ENCODE measurements at places on chromosomes 3 and 15.

GRCh38 chr3:131944676-131945075 is 90.1 kb downstream of the CPNE4 start:
- no peak for DNase-seq

GRCh38 chr15:79680720-79681119 is 216.1 kb downstream of the MTHFS start:
- no peak for DNase-seq

GRCh38 chr3:66001626-66002025 is 37.1 kb downstream of the MAGI1 start:
- DNase-seq, result no peak

- DNase-seq, result no peak
Observed at GRCh38 chr15:89341316-89342005, 6.8 kb upstream of the POLG start.

- no peak for DNase-seq
Observed at GRCh38 chr3:73435055-73435454, 189.7 kb downstream of the PDZRN3 start.

GRCh38 chr3:52291508-52292181 is 4.0 kb downstream of the GLYCTK start:
- DNase-seq, result peak; percentile 56

GRCh38 chr3:64023861-64024223 is 548 bp upstream of the PSMD6 start:
- no peak for DNase-seq

DNA sequence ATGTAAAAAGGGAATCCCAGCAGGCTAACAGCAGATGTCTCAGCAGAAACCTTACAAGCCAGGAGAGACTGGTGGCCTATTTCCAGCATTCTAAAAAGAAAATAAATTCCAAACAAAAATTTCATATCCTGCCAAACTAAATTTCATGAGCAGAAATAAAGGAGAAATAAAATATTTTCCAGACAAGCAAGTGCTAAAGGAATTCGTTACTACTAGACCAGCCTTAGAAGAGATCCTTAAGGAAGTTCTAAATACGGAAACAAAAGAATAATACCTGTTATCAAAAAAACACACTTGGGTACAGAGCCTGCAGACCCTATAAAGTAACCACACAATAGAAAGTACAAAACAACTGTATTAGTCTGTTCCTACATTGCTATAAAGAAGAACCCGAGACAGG is 41.4 kb downstream of the HDGFL3 start:
- DNase-seq, result no peak

DNA sequence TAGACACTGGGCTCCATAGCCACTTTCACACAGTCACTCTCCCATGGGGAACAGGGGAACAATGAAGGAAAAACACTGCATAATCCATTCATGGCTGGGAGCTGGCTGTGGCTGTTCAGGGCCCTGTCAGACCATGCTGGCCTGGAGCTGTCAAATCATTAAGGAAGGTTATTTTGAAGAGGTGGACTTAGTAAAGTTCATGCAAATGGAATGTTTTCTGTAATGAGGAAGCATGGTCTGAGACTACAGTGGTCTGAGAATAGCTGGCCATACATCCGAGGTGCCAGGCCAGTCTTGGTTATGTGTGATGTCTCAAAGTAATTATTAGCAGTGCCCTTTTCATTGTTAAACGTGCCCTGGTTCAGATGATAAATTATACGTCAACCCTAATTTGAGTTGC is 117.1 kb upstream of the MRPS22 start:
- DNase-seq, result no peak

DNA sequence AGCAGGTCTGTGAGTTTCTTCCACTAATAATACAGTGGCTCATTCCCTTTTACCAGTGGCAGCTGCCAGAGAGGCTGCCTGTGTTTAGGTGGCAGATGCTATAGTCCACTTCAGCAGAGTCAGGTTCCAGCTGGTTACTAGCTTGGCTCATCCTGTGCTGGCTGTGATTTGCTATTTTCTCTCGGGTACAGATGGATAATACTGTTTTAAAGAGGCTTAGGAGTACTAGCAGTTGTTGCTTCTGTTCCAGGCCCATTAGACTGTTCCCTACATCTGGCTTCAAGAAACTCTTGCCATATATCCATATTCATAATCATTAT is 41.0 kb downstream of the ZNF609 start:
- no peak for DNase-seq

- DNase-seq, result no peak
Observed at GRCh38 chr3:9928158-9928557, 5.5 kb upstream of the CRELD1 start.

DNA sequence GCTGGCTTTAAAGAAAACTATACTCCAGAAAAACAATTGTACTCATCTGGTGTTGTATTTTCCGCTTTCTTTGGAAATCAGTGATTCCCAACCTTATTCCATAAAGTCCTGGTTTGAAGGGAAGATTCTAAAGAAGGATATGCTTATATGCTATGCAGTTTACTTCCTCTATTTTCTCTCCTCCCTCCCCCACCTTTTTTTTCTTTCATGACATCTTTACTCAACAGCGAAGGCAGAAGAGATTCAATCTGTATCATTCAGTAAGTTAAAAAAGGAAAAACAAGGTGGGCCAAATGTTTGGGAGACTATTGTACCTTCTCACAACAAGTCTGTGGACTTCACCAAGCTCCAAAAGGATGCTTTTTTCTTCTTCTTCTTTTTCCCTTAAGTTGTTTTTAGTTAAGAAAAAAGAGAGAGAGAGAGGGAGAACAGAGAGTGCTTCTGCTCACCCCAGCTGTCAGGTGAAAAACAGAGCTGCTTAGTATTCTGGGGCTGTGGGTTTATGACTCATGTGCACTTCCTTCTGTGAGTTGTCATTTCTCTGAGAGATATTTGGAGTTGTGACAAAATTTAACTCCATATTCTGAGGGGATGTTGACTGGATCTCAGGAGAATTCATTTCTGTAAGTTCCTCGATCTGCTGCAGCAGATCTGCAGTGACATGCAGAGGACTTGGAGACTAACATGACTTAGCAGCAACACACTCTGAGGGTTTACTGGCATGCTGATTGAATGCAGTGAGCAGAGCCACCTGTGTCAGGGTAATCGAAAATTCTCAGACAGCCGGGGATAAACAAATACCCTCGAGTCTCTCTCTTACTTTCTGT is 70.7 kb downstream of the SSR3 start:
- no peak for DNase-seq

GRCh38 chr3:50245251-50245745 is 9.3 kb downstream of the GNAI2 start:
- DNase-seq, result no peak

DNA sequence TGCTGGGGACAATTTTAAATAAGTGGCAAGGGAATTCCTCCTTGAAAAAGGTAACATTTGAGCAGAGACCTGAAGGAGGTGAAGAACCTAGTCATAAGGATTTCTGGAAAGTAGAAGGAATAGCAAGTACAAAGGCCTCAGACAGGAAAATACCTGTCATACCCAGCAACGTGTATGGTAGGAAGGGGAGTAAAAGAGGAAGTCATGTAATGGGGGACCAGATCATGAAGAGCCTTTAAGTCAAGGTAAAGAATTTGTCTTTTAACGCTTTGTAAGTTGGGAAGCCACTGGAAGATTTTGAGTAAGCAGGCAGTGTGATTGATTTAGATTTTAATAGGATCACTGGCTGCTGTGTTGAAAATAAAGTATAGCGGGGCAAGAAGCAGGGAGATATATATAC is 43.4 kb upstream of the FAH start:
- DNase-seq, result no peak

GRCh38 chr3:100257586-100257985 is 3.2 kb upstream of the TBC1D23 start:
- no peak for DNase-seq

DNA sequence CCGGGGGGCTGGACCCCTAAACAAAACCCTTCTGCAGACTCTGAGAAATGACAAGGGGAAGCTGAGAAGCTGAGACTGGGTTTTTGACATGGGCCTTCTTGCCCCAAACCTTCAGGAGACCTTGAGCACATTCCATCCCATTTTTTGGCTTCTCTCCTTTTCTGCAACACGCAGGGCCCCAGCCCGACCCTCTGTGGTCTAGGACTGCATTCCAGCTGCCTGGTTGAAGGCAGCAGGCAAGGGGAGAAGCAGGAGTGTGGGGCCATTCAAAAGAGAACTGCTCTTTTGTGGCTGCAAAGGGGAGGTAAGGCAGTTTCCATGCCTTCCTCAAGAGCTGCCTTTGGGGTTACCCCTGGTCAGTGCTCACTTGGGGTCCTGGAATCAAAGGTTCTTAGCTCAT is 263.0 kb downstream of the TLE3 start:
- no peak for DNase-seq

DNA sequence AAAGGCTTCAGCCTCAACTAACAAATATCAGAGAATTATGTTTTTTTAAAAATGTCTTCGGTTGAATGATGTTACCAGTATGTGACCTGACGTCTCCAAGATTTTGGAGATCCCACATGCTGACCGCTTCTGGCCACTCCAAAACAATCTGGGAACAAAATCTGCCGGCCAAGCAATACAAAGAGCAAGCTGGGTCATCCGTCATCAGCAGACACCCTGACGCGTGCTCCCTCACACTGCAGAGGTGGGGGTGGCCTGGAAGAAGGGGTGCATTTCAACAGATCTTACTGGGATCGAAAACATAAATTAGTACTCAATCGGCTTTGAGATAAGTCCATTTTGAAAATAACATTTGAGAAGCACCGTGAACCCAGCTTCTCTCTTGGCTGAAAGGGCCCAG is 33.6 kb downstream of the HES1 start:
- no peak for DNase-seq

DNA sequence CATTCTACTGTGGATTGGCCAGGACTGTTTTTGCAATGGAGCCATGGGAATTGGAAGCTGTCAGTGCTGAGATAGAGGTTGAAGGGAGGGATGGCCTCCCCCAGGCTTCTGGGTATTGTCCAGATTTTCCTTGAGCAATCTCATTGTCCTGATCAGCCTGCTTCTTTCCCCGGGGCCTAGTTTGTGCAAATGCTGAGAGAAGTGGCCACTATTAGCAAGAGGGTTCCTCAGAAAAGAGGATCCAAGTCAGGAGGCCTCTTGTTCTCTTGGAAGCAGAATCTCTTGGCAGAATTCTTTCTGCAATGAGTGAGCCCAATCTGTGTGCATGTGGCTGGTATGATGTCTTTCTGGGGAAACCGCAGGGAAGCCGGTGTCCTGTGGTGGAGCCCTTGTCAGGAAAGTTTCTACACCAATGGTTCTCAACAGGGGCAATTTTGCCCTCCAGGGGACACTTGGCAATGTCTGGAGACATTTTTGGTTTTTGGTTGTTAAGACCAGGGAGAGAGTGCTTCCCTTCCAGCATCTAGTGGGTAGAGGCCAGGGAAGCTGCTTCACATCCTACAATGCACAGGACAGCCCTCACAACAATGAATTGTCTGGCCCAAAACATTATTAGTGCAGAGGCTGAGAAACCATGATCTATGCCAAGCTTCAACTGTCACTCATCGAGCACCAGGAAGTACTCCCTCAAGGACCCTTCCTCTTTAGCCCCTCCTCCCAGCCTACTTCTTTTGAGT is 2.0 kb downstream of the LIPC start:
- no peak for DNase-seq

GRCh38 chr3:49602877-49603411 is 48.7 kb downstream of the BSN start:
- DNase-seq, result no peak

DNA sequence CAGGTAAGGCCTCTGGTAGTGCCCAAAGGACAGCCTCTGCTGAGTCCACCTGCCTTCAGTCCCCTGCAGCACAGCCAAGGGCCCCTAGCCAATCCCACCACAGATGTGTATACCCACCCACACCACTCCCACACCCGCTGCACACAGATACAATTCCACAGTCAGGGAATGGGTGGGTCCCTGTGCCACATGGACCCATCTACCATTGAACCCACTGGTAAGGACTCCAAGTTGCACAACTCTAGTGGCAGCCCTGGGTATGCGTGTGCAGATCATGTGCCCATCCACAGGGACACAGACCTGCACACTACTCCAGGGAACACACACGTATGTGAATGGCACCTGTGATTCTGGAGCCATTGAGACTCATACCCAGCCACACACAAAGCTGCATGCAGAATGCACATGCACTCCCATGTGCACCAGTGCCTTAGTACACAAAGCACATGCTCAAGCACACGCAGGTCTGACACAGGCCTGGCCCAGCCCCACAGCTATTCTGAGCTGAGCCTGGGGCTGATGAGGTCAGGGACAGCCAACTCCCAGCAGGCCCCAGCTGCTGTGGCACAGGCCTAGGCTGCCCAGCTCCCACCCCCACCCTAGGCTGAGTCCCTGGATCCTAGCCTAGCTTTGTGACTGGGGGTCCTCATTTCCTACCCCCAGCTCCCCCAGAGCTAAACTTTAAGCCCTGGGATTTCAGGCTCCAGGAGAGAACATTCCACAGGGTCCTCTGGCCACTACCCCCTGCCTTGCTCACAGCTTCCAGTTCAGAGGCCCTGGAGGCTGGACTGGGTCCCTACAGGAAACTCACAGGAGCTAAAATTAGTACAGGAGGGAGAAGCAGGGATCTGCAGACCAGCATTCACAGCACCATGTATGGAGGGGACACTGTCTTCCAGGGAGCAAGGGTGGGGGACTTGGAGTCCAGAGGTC is 2.7 kb upstream of the ALS2CL start:
- DNase-seq, result no peak

DNA sequence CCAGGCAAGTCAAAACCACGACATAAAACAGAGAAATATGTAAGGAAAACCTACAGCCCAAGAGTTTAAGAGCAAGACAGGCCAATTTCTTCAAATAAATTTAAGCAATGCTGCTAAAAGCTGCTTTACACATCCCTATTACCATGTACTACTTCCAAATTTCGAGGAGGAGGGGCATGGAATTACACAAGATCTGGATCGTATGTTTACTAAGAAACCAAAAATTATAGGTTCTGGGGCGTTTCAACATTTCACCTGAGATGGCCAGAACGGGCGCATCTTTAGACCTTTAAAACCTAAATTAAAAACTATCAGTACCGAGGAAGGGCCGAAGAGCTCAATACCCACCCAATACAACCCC is 664 bp upstream of the NR2C2 start:
- DNase-seq, result no peak

DNA sequence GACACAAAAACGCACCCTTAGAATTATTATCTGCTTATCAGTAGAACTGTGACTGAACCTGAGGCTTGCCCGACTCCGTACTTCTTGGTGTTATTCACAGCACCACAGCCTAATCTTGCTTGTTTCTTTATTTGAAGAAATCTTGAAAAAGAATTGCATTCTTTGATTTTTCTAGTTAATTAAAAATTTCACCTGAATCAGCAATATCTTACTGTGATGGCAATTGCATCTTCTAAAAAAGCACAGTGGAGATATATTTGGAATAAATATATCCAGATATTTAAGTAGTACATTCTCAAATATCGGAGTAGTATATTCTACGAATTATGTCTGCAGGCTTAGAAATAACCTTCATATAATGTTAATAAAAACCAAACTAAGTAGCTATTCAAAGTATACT is 90.1 kb upstream of the LYSMD4 start:
- no peak for DNase-seq
